ENCODE measurements at places on chromosomes 2 and 18.

- no peak for DNase-seq
Observed at GRCh38 chr2:182541268-182541667, 114.4 kb upstream of the PDE1A start.

- DNase-seq: no peak
Observed at GRCh38 chr2:48080534-48081316, 174.4 kb upstream of the FBXO11 start.

- DNase-seq: no peak
Observed at GRCh38 chr2:72141032-72141645, 6.5 kb downstream of the CYP26B1 start.

- no peak for DNase-seq
Observed at GRCh38 chr2:8534729-8535468, 147.0 kb upstream of the ID2 start.

DNA sequence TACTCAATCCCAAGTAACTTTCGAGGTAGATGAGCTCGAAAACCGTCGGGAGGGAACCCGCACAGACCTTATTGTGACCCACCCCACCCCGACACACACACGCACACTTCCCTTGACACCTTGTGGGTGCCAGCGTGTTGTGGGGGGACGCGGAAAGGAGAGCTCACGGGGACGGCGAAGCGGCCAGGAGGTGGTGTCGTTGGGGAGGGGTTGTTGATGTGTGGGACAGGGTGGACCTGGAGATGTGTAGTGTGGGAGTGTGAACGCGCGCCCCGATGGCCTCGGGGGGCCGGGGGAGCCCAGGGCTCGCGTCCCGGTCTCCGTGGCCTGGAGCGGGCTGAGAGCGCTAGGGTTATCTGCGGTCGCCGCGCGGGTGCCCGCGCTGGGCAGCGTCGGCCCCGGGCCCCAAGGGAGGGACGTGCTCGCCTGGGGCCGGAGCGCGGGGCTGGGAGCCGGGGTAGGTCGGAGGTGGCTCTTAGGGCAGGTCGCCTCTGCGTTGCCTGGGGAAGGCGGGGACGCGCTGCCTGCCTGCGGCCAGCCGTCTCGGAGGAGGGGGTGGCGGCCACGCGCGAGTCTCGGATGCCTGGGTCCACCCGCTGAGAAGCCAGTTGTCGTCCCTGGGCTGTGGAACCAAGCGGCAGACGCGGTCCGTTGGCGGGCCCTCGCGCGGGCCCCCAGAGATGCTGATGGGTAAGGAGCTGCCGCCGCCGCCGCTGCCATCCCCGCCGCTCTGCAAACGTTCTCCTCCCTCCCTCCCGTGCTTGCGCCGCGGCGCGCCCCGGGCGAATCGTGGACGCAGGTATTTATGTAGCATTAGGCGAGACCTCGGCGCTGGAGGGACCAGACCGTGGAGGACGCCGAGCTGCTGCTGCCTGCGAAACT is 1.6 kb downstream of the KLHL29 start:
- no peak for DNase-seq

GRCh38 chr2:196651387-196652094 is 12.0 kb downstream of the CCDC150 start:
- DNase-seq: no peak
